Hematopoietic multipotent progenitor cell treated with erythropoietin and hydrocortisone succinate and interleukin-3 and kit ligand, for 17 days (in vitro differentiated cells): ENCODE measurements at places on chromosomes 7 and 10.

- DNase-seq = no peak
Measured at GRCh38 chr10:80372675-80373074, 16.1 kb downstream of the DYDC2 start.

DNA sequence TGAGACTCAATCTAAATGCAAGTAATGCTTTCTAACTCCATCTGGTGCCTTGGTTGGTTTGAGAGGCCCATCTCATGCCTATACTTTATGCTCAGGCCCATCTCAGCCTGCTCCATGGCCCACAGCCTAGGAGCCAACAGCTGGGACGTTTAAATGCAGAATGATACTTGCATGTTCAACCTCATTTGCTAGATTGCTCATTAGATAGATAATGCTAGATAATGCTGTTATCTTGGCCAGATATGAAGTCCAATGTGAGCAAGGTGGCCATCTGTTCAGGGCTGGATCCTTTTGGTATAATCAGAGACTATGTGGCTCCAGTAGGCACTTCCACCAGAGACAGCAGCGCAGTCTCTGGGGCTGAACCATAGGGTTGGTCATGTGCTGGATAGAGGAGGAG lies 321.6 kb upstream of the PHYHIPL start:
- no peak for DNase-seq

GRCh38 chr10:87837445-87837844 lies 19.4 kb upstream of the ATAD1 start:
- no peak for DNase-seq

GRCh38 chr10:689452-690371 lies at the start of gene DIP2C:
Gene DIP2C (minus strand): TSS chr10:689668. CDS start chr10:689578, 90 bp downstream.
- no peak for DNase-seq

DNA sequence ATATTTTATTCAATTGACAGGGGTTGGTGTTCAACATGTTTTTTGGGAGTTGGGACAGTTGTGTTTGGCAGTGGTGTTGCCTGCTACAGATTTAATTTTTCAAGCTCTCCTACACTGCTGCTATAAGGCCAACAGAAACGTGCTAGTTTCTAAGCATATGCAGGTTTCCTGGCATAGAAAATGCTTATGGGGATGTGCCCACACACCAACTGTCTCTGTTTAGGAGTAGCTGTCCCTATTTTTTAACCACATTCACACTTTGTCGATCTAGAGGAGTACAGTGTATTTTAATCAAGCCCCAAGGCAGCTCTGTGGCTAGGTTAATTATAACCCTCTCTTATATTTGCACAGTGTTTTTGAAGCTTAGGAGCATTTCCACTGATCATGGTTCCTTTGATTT lies 28.6 kb downstream of the TMEM178B start:
- no peak for DNase-seq

GRCh38 chr7:148245381-148245780 lies 345.2 kb upstream of the C7orf33 start:
- no peak for DNase-seq

GRCh38 chr7:83366629-83367028 lies 203.9 kb upstream of the PCLO start:
- DNase-seq = no peak

GRCh38 chr7:139889186-139889871 lies 60.3 kb downstream of the TBXAS1 start:
- no peak for DNase-seq

DNA sequence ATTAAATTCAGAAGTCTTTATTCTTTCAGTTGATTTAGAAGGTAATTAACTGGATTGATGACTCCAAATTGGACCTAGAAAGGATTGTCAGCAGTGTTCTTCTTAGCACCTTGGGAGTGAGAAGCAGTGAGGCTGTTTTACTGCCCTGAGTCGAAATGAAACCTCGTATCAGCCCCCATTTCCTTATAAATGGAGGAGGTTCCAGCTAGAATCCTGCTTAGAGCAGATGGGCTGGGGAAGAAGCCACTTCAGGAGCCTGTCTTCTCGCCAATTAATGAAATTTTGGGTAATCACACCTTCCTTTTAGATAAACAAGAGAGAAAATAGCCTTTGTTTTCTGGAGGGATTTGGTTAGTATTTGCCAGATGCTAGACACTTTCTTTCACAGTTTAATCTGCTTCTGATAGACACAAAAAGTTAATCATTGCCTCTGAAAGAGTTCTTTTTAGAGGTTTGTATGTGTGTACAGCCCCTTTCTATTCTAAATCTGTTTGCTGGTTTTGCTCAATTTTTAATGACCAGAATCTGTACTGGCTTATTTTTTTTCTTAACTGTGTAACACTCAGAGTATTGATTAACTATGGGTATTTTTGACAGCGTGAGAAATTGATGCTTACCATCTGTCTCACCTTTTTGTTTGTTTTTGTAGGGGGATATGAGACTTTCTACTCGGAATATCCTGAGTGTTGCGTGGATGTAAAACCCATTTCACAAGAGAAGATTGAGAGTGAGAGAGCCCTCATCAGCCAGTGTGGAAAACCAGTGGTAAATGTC lies 4.6 kb downstream of the DUSP5 start:
- no peak for DNase-seq

DNA sequence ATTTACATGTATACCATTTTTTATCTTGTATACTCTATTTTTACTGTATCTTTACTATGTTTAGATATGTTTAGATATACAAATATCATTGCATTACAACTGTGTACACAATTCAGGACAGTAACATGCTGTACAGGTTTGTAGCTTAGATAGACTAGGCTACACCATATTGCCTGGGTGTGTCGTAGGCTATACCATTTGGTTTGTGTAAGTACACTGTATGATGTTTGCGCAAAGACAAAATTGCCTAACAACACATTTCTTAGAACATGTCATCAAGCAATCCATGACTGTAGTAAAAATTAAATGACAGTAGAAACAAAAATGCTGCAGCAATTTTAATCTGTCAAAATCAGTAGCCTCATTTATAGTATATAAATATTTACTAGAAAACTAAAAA lies 812.2 kb downstream of the GRM8 start:
- no peak for DNase-seq

DNA sequence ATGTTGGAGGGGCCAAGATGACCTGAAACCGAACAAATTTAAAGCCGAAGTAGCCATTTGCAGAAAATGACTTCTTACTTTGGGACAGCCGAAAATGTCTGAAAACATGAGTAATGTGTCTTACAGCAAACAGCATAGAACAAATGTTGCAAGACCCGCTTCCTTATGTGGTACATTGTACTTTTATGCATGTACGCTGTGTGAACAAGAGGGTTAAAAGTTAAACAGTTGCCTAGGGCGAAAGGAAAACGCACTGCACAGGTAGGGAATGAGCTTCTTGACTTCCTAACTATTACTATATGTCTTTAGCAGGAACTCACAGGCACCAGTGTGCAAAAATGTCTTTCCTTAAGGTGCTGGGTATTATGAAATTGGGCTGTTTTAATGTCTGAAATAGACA lies 303.5 kb upstream of the MGMT start:
- DNase-seq = no peak
